ENCODE measurements at places on chromosomes 7 and 10.

GRCh38 chr7:149500910-149501309, 3.3 kb upstream of the ZNF746 start:
- DNase-seq = no peak

GRCh38 chr7:70028620-70029019, 430.3 kb downstream of the AUTS2 start:
- no peak for DNase-seq

GRCh38 chr7:70710011-70710480, 421.9 kb upstream of the GALNT17 start:
- no peak for DNase-seq

DNA sequence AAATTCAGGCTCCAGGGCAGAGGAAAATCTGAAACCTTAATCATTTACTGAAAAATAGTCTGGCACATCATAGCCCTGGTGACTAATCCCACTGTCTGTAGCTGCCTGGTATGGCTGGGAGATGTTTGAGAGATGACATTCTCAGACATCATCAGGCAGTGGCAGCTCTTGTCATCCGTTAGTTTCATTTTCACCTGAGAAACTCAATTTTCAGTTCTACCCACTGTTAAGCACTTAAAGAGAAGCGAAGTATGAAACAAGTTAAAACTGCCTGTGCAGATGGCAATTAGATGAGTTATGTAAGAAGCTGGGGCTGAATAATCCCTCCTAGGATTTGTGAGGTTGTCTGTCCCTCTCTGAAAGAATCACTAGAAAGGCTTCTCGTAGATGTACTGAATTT, 150.2 kb downstream of the NSUN6 start:
- peak; percentile 10 for DNase-seq

DNA sequence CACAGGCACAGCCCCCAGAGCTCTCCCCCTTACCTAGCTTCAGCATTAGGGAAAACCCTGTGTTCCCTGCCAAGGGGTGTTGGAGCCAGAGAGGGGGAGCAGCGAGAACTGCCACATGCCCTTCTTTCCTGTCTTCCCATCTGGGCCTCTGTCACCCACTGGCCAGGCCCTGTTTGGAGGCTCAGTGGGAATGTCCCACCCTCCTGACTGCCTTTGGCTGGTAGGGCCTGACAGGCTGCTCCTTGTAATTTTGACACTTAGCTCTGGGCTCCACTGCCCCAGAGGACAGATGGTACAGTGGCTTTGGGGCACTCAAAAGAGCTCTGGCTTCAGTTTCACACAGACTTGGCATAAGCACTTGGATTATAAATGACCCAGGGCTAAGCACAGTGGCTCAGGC, 50.6 kb downstream of the GRID2IP start:
- no peak for DNase-seq

DNA sequence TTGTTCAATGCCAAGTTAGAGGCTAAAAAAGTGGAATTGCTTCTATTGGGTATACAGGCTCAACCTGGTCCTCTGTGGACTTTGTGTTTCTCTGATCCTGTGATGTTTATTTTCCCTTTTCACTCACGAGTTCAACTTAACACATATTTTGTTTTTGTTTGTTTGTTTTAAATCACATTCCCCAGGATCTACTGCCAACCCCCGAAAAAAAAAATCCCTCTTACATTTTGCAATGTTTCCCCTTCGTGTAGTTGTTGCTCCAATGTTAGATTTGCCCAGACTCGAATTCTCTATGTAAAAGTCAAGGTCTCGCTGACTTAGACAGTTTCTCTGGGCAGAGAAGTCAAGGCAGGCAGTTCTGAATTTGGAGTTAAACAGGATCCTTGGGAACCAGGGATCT, 876.4 kb downstream of the CCSER2 start:
- no peak for DNase-seq

GRCh38 chr10:121503587-121504051, 94.6 kb downstream of the FGFR2 start:
- no peak for DNase-seq

Measured in non-pigmented ciliary epithelial cell (primary cell).